Chondrocyte (in vitro differentiated cells): ENCODE measurements at places on chromosomes 2 and 18. TPM values are rescaled to one million over a fixed set of nuclear protein-coding genes. Genes with fewer than 3 reads are reported as not detected.
A peak's percentile ranks its signal among the peaks of the same experiment; 100 is the strongest.

KCNJ3 gene
- total RNA-seq = 0.07 to 0.51 TPM in 2 of 3 replicates, not detected in the other

CRACDL gene
- total RNA-seq = 17.0 to 50.4 TPM (median 19.9 TPM) in 3 replicates

DNA sequence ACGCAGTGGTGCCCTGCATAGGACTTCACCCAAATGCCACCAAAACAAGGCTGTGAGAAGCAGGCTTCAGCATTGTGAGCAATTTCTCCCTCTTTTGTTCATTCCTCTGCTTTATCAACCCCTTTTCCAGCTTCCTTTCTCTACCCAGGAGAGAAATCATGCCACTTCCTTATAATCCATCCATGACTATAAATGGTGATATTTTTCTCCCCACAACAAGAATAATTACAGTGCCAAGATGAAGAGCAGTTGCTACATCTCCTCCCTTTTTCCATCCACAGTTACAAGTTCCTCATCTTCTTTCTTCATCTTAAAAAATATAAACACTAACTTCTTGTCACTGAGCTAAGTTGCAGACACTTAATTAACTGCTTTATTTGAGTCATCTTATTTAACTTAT lies 167.2 kb downstream of the ANTXR1 start:
- no peak for DNase-seq

GRCh38 chr2:45170191-45171135 lies 161.2 kb upstream of the SIX2 start:
- no peak for DNase-seq

GRCh38 chr2:1484131-1484884 lies 71.0 kb downstream of the TPO start:
- DNase-seq = peak; percentile 90
